NCI-H187 (cell line): ENCODE measurements at places on chromosomes 16 and 17.
A peak's percentile ranks its signal among the peaks of the same experiment; 100 is the strongest.

- no peak for DNase-seq
These were observed 18.5 kb upstream of the AATK start for GRCh38 chr17:81184555-81184954.

GRCh38 chr16:20905576-20905975 lies 5.0 kb downstream of the LYRM1 start:
- no peak for DNase-seq

DNA sequence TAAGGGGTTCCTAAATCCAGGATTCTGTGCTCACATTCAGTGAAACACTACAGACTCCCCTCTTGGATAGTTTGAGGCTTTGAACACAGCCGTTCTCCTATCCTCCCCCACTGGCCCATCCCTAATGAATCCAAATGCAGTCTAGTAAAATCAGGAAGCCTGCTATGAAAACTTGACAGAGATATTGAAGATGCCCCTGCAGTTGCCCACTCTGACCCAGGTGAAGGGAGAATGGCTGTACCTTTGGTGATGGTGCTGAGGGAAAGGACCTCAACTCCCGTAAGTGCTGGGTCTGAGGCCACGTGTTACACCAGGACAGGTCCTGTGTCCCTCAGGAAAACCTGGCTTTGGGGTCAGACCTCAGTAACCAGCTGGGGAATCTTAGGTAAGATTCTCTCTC lies 54.4 kb downstream of the SF3B3 start:
- DNase-seq: no peak

- peak; percentile 8 for DNase-seq
These were observed 175.3 kb downstream of the UTP18 start for GRCh38 chr17:51435641-51436091.

- no peak for DNase-seq
These were observed 11.8 kb downstream of the RFFL start for GRCh38 chr17:35051579-35052240.

- no peak for DNase-seq
These were observed 6.0 kb upstream of the KCNH6 start for GRCh38 chr17:63516910-63517824.

DNA sequence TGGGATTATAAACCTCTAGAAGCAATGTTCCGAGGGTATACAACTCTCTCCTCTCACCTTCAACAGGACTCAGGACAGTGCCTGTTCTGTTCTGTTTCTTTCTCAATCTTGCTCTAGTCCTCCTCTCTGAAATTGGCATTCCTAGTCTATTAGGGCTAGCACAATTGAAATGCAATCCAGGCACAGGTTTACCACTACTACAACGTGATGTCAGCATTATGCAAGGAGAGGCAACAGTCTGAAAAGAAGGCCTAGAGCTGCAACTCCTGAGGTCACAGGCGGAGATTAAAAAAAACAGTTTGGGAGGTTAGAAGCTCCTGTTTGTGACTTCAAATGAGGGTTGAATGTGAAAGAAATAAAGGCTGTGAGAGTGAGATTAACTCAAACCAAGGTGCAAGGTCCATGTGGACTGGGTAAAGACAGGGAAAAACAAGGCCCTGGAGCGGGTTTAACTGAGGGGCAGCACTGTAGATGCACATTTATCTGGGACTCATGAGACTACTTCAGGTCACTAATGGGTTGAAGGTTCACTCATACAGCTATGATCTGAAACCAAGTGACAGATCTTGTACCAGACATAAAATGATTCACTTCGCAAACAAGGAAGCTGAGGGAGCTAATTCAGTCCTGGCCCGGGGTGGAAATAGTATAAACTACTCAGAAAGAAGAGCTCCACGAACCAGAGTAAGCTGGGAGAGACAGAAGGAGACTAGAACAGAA lies 16.8 kb downstream of the AMFR start:
- DNase-seq: no peak
